Foreskin keratinocyte (primary cell): ENCODE measurements at places on chromosomes 1 and 21.

- DNase-seq: no peak
Observed at GRCh38 chr1:197994907-197995407, 77.8 kb downstream of the LHX9 start.

- peak; percentile 54 for DNase-seq
Observed at GRCh38 chr1:222634180-222635013, 16.5 kb downstream of the MIA3 start.

DNA sequence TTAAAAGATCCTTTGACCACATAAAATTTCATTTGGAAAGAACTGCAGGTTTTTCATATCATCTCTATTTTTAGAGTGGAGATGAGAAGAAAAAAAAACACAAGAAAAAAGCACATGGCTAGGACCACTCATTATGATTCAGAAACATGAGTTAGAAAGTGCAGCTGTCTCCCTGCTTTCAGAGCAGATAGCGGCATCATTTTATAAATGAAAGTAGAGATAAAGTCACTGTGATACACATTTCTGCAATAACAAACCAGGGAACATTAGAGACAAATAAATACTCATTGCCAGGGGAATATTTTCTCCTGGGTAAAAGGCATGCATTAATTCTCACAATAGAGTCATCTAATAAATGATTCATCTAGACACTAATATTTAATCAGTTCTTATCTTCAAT lies 87.5 kb upstream of the PLPPR4 start:
- DNase-seq: no peak

DNA sequence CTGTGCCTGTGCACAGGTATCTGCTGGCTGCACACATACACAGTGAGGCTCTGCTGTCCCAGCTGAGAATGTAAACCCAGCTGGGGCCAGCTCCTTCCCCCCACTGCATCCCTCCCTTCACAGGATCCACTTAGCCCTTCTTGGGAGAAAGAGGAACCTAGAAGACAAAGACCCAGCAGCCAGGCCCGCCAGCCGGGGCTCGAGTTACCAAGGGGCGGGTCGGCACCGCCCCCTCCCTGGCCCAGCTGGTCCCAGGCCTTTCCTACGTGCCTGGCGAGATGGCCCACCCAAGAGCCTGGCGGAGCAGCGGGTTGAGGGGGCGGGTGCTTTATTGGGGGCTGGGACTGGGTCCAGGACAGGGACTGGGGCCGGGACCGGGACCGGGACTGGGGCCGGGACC lies 2.1 kb downstream of the SH3BGRL3 start:
- DNase-seq: no peak

GRCh38 chr21:45547545-45547900 lies 5.3 kb upstream of the SLC19A1 start:
- DNase-seq: no peak

GRCh38 chr1:41762777-41763176 lies 155.9 kb downstream of the HIVEP3 start:
- DNase-seq: no peak

DNA sequence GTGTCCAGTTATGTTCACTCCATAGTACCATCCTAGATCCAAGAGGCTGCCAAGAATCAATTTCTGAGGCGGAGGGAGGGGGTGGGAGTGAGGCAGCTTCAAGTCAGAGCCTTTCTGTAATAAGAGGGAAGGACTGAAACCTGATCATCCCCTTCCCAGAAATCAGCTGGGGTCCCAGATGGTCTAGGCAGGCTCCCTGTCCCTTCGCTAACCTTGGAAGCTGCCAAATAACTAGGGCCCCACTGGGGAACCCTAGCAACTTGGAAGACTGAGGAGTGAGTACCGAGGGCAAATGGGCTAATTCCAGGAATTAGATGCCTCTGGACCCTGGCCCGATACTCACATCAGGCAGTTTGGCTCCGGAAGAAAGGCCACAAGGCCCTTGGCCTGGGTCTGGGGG lies 113.3 kb downstream of the NAV1 start:
- no peak for DNase-seq

- DNase-seq: no peak
Observed at GRCh38 chr21:38228537-38228936, 28.3 kb upstream of the KCNJ15 start.

GRCh38 chr1:8643542-8644536 lies 173.6 kb downstream of the RERE start:
- no peak for DNase-seq

DNA sequence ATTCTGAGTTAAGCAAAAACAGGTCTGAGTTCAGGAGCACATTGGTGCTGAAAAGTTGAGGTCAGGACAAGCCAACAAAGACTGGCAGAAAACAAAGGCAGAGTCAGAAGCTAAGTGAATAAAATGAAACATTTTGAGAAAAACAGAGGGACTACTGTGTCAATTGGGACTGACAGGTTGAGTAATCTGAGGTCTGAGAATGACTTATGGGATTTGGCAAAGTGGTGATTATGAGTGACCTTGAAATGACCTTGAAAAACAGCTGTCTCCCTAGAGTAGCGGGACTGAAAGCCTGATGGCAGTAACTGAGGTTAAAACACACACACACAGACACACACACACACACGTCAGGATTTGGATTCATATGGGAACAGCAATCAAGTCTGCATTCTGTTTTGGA lies 8.8 kb upstream of the COG2 start:
- DNase-seq: no peak

DNA sequence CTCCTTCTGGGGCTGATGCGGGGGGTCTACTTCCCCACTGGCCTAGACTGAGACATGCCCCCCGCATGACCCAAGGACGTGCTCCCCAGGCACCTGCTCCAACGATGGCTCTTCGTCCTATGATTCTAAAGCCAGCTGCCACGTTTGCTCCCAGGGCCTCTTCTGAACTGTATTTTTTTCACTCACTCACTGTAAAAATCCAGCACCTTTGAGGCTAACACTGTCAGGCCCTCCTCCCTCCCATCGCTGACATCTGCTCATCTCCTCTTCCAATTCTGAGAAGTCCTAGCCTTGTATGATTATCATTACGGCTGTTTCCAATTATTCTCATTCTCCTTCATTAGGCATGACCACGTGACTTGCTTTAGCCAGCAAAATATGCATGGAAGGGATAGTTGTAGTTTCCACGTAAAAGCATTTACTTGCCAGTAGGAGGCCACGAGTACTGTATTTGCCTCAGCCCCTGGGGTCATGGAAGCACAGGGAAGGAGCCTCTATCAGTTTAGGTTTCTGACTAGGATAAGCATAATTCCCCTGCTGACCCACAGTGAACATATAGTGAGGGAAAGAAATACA lies 19.1 kb upstream of the EDN2 start:
- no peak for DNase-seq

- DNase-seq: peak; percentile 81
Observed at GRCh38 chr1:20603504-20604464, 14.9 kb downstream of the CDA start.

DNA sequence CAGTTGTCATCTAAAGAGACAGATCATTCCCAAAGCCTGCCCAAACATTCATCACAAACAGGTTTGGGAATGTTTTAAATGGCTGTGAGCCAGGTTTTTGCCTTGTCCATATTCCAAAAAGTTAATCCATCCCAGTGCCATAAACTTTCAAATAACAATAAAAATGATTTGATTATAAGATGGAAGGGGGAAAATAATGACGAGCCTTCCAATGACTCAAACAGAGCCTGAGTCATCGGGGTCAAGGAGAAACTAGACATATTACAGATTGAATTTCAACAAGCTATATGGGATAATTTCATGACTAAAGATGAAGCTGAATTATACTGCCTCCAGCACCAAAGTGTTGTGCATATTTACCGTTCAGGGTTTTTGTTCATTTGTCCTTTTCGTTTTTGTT lies 195.8 kb upstream of the PKN2 start:
- no peak for DNase-seq

DNA sequence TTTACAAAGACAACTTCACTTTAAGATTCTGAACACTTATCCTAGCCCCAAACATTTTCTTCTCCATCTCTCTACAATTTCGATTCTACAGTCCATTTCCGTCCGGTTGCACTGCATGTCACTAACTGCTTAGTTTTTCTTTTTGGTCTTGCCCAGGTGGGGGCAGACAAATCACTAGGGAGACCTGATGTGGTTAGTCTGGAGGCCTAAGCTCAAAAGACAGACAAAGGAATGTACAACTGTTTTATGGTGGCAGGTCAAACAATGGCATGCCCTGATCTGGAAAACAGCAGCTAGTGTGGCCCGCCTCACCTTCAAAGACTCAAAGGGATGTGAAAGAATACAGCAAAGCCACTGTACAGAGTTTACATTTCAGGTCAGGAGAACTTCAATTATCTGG lies 3.8 kb downstream of the ETV3 start:
- no peak for DNase-seq

GRCh38 chr1:81305997-81306452 lies 494.7 kb upstream of the ADGRL2 start:
- peak; percentile 13 for DNase-seq

- peak; percentile 53 for DNase-seq
Observed at GRCh38 chr1:165173409-165173808, 183.1 kb downstream of the LMX1A start.

GRCh38 chr1:86960548-86960947 lies 46.1 kb downstream of the HS2ST1 start:
- DNase-seq: no peak

- no peak for DNase-seq
Observed at GRCh38 chr1:156496211-156496761, 4.3 kb downstream of the MEF2D start.

- DNase-seq: peak; percentile 33
Observed at GRCh38 chr1:207890136-207890738, 20.7 kb downstream of the CD34 start.

DNA sequence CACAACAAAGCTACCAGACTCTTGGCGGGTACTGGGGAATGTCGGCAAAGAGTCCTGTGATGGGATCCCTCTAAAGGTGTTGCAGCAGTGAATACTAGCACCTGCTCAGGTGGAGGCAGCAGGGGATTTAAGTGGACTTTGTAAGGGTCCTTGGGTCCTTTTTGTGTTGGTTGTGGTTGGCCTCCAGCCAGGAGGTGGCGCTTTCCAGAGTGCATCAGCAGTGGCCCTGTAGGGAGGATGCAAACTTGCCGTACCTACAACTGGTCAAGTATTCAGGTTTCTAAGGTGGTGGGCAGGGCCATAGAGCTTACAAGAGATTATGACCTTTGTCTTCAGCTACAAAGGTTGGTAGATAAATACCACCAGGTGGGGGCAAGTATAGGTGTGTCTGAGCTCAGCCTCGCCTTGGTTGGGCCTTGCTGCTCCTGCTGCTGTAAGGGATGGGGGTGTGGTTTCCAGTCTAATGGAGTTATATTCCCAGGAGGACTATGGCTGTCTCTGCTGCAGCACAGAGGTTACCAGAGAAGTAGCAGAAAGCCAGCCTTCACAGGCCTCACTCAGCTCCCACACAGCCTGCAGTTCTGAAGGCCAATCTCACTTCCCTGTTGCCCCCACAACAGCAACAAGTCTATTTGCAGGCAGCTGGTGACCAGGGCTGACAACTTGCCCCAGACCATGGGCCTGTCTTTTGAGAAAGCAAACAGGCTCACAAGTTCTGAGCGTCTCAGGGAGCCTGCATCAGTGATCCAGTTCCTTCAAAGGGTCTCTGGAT lies 7.3 kb downstream of the OR2M5 start:
- DNase-seq: no peak

GRCh38 chr21:17947531-17947930 lies 128.4 kb upstream of the C21orf91 start:
- DNase-seq: no peak

DNA sequence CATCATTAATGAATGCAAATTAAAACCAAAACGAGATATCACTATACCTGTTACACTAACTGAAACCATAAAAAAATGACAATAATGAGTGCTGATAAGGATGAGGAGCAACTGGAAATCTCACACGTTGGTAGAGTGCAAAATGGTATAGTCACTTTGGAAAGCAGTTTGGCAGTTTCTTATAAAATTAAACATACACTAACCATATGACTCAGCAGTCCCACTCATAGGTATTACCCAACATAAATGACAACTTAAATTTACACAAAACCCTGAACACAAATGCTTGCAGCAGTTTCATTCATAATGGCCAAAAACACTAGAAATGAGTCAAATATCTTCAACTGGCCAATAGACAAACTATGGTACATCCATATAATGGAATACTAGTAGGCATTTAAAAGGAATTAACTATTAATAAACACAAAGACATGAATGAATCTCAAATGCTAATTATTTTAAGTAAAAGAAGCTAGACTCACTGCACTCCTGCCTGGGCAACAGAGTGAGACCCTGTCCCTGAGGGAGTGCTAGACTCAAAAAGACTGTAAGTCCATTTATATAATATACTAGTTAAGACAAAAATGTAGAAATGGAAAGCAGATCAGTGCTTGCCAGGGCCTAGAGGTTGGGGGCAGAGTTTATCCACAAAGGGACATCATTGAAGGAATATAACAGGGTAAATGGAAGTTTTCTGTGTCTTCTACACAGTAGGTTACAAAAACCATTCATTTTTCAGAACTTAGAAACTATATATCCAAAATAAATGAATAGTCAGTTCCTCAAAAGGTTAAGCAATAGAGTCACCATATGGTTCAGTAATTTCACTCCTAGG lies 77.4 kb downstream of the EIF4G3 start:
- peak; percentile 64 for DNase-seq

DNA sequence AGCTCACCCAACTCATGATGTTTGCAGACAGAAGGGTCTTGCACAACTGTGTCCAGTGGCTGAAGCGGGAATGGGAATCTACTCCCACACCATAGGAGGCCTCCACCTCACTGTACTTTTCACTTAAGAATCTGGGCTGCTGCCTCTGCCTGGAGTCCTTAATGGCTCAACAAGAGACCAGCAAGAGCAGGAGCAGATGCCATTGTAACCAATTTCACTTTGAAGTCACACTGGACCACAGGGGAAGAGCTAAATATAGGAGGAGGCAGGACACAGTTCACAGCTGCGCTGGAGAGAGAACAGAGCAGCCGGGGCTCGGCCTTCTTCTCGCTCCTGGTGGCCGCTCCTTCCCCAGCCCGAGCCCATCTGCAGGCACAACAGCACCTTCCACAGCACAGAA lies 120.4 kb downstream of the SIPA1L2 start:
- DNase-seq: no peak

- no peak for DNase-seq
Observed at GRCh38 chr21:36156815-36157670, at the start of gene DOP1B. DOP1B (plus strand) TSS chr21:36156824; CDS start chr21:36164734, 7,910 bp downstream.

- DNase-seq: no peak
Observed at GRCh38 chr21:38342739-38343138, 85.9 kb downstream of the KCNJ15 start.
